Left kidney (tissue), 8 donors: ENCODE measurements at places on chromosomes 2 and 18.

DNA sequence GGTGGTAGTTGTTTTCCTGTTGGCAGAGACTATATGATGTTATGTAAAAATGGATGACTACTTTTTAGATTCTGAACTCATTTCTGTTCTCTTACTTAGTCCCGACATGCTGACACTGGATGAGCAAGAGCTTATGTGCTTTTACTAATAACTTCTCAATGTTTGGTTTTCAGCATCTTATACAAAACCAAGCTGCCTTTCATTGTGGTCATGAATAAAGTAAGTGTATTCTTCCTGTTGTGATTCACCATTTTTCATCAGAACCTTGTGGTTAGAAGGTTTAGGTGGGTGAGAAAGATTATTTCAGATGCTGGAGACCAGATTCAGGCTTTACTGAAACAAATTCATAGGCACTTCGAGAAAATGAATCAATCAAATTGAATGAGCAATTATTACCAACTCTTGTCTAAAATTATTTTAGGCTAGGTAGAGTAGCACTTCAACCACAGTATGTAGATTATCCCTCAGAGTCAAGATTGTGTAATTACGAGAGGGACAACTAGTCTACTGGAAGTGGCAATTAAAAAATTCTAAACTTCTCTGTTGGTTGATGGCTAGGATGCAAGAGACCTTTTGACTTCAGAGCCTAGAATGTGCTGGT lies 9.3 kb downstream of the GPN1 start:
- no peak for DNase-seq

- no peak for DNase-seq
These were observed 131.2 kb downstream of the TRIB2 start for GRCh38 chr2:12847694-12848575.

DNA sequence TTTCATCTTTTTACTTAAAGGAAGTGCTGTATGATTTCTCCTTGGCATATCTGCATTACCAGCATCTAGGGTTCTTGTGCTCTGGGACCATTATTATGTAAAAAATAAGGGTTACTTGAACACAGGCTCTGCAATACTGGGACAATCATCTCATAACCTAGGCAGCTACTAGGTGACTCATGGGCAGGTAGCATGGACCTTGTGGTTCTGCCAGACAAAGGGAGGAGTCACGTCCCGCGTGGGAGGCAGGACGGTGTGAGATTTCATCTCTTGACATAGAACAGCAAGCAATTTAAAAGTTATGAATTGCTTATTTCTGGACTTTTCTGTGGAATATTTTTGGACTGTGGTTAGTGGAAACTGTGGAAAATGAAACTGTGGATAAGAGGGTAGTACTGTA lies 34.1 kb downstream of the ASAP2 start:
- no peak for DNase-seq

DNA sequence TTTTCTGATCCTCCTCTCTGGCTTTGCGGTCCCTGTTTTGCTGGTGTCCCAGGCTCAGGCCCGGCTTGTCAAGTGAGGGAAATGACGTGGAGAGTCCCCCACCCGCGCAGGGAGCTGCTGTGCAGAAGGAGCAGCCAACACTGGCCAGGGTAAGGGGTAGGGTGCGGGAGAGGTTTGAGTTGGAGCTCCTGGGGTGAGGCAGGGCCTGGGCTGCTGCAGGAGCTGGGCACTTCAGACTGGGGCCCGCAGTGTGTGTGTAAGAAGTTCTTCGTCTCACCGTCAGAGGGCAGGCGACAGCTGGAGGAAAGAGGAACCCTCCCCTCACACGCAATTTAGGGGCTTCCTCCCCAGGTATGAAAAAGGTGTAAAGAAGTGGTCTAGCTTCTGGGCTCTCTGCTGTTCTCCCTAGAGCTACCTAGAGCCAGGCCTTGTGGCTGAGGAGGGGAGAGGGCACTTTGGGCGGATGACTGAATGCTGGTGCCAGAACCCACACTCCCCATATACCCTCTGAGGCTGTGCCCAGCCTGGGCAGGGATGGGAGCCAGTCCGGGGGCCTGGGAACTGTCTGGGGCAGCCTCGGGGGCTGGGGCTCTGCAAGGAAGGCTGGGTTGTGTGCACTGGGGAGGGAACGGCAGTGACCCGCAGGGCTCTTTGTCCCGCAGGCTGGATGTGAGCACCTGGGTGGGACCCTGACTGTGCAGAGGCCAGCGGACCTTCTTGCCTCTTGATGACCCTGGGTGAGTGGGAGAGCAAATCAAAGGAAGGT lies 11.8 kb downstream of the CELF4 start:
- DNase-seq: no peak

DNA sequence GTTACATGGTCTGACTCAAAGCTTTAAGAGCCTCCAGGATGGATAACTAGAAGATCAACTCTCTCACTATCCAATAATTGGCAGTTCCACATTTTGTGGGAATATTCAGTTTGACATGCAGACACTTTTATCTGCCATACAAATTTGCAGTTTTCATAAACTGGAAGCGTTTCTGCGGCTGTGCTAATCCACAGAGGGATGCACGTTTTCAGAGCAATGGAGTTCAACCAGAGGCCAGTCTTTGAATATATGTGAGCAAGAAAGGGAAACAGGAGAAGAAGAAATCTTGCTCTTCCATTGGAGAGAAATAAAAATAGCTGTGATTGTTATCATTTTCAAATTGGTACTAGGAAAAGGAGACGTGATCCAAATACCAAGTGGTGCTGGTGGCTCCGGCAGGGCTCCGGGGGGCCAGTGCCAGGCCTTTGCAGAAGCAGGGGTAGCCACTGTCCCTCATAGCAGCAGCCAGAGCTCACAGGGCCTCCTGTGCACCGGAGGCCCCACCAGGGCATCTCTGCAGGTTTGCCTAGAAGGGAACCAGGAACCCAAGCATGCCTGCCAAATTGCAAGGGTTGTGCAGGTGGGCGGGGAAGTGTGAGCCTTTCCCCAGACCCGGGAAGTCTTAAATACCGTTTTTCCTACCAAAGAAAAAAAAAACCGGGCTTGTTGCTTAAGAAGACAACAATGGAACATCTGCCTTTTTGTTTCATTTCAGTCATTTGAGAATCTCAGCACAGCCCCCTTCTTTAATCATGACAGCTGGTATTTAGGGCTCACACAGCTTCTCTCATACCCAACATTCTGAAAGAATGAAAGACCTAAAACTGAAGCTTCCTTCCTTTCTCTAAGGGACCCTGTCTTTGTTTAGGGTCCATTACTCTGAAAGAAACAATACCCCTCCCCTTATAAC lies 791.1 kb upstream of the SOX11 start:
- DNase-seq: no peak

DNA sequence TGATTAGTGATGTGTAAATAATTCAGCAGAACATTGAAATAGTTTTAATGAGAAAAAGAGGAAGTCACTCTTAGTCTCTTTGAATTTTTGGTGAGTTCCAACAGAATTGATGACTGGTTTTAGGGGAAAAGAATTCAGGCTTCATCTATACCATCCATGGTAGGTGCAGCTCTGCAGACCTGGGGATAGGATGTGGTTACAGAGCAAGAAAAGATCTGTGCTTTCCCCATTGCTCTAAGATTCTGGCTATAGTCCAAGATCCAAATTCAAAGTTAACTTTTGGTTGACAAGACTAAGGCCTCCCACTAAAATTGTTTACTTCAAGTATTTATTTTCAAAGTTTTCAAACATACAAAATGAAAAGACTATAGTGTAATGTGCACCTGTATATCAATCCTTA lies 3.6 kb downstream of the UGT1A10 start:
- no peak for DNase-seq

DNA sequence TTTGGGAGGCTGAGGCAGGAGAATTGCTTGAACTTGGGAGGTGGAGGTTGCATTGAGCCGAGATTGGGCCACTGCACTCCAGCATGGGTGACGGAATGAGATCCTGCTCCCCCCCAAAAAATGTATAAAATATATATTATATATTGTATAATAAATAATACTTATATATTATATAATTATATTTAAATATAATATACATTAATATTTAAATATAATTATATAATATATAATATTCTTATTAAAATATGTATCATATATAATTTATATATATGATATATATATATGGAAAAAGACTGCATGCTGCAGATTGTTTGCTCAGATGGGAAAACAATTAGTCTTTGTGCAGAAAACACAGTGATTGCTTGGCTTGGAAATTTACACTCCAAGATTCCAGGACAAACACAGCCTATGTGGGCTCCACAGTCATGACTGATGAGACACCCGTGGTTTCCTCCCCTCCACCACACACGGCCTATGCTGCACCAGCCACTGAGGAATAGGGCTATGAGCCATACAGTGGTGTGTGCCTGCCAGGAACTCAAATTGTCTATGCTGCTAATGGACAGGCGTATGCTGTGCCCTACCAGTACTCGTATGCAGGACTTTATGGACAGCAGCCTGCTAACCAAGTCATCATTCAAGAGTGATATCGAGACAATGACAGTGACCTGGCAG lies 30.0 kb downstream of the PMAIP1 start:
- no peak for DNase-seq

DNA sequence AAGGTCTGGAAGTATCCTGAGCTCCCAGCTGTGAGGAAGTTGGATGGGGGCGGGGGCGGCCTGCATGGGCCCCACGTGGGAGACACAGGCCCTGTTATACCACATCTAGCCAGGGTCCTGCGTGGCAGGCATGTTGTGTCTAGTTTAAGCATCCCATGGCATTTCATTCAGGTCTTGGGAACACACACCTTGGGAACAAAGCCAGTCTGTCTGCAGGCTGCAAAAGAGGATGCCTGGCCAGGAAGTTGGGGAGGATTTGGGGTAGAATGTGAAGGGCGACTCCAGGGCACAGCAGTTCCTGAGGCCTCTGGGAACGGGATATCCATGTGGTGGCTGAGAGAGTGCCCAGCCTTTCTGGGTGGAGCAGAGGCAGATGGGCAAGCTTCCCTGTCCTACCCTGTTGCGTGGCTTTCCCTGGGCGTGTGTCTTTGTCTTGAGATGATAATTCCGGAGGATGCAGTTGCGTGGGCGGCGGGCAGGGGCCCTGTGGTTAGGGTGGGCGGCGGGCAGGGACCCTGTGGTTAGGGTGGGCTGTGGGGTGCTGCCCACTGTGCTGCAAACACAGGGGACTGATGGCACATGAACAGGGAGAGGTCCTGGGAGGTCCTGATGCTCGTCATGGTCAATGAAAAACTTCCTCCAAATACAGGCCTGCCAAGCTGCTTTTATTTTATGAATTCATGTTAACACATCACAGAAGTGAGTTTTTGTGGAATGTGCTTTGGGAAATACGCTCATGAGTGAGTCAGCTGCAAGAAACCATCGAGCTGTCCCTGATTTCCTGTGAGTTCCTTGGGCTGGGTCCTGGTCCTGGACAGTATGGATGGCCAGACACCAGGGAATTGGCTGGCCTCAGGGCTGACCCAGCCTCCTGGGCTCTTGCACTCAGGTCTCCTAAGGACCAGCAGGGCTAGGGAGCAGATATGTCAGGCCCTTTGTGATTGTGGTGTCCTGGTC lies 90.0 kb upstream of the HS6ST1 start:
- DNase-seq: no peak

DNA sequence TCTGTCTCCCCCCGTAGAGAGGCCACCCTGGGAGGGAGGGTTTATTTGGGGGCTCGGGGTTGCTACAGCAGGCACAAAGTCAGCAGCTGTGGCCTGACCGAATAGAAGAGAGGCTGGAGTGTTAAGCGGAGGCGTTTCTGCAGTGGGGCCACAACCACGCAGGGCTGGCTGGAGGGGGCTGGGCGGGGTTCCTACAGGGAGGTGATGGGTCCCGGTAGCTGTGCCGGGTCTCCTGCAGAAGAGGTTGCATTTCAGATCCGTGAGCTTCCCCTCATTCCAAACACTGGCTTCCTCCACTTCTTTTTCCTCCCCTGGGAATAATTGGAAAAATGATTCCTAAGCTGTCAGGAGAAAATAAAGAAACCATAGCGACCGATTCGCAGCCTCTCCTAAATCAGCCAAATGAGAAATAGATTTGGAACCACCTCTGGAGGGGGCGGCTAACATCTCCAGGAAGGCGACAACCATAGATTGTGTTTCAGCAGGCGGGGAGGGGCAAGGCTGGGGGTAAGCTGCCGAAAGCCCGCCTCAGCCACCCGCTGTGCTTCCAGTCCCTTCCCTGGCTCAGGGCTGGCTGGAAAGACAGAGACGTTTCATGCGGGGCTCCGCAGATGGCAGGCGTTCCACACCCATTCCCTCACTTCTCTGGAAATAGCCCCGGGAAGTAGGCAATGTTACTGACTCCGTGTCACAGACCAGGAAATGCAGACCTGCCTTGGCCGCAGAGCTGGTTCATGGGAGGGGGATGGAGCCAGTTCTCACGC lies 85.6 kb upstream of the TAF1B start:
- no peak for DNase-seq

- no peak for DNase-seq
These were observed 110.5 kb upstream of the AGAP1 start for GRCh38 chr2:235383272-235383843.
